ENCODE measurements at places on chromosomes 5 and 9.

DNA sequence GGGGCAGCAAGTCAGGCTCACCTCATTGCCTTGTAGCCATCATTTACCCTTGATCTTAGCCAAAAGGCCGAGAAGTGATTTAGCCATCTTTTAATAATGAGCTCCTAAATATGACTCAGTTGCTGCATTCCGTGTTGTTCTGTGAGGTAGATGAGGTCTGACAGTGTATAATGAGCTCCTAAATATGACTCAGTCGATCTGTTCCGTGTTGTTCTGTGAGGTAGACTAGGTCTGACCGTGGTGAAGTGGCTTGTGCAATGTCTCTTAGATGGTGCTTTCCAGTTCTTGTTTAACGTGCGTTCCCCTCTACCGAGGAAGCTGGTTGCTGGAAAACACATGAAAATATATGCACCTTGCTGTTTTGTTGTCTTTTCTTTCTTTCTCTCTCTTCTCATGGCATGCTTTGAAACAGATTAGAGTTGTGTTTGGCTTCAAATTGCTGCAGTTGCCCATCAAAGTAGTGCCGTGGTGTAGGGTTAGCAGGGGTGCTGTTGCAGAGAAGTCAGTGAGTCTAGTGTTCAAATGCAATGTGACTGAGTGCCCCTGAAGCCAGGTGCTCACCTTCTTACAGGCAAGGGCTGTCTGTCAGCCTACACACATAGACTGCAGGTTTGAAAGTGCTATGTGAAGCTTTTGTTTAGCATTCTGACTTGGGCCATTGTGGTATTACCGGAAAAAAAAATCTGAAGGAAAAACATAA lies 118.6 kb downstream of the KDM4C start:
- no peak for DNase-seq

DNA sequence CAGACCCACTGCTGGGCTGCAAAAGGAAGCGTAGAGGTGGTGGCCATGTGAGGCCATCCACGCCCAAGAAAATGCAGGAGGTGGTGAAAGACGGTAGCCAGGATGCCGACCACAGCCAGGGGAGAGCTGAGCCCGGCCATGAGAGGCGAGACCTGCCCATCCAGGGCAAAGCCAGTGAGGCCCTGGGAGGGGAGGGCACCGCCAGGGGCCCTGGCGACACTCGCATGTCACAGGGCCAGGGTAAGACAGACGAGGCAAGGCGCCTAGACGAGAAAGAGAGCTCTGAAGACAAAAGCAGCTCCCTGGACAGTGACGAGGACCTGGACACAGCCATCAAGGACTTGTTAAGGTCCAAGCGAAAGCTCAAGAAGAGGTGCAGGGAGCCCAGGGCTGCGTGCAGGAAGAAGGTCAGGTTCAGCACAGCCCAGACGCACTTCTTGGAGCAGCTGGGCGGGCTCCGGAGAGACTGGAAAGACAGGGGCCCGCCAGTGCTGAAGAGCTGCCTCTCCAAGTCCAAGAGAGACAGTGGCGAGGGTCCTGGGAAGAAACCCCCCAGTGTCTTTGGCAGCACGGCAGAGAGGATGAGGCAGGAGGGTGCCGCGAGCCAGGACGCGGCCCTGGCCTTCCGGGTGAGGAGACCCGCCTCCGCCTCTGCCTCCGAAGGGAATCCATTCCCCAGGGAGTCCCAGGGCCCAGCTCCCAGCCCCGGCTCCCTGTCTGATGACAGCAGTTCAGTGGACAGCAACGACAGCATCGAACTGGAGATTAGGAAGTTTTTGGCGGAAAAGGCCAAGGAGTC lies 6.9 kb downstream of the PPP1R26 start:
- DNase-seq = no peak

DNA sequence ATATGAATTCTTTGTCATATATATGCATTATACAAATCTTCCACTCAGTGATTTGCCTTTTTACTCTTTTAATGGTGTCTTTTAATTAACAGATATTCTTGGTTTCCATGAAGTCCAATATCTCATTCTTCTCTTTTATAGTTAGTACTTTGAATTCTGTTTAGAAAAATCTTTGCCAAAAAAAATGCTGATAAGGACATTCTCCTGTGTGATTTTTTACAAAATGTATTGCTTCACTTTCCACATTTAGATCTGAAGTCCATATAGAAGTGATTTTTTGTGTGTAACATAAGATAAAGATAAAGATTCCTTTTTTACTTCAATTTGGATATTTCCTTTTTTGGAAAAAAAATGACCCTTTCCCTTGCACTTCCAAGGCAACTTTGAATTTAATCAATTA lies 50.3 kb downstream of the OTP start:
- no peak for DNase-seq

GRCh38 chr5:42944989-42945388 lies 95.1 kb downstream of the ANXA2R start:
- peak; percentile 96 for DNase-seq

- DNase-seq = peak; percentile 8
These were observed 628 bp downstream of the HOMER1 start for GRCh38 chr5:79513308-79513703.

DNA sequence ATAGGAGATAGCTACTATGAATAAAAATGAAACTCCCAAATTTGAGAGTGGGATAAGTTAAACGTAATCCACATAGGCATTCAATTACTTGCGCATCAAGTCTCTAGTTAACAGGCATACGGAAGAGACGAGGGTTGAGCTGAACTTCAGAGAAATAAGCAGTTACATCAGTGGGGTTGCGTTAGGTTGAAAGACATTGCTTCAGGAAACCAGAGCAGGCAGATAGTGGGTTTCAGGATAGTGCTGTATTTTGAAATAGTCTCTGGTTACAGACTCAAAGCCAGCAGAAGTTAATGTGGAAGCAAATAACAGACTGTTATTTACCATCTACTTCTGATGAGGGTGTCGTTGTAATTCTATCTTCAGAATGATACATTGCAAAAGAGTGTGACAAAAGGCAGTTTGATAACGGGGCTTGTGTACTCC lies 533.4 kb downstream of the PDE4D start:
- DNase-seq = no peak

Measured in lung microvascular endothelial cell (primary cell).